ENCODE measurements at places on chromosomes 3 and 15.
A peak's percentile ranks its signal among the peaks of the same experiment; 100 is the strongest.

DNA sequence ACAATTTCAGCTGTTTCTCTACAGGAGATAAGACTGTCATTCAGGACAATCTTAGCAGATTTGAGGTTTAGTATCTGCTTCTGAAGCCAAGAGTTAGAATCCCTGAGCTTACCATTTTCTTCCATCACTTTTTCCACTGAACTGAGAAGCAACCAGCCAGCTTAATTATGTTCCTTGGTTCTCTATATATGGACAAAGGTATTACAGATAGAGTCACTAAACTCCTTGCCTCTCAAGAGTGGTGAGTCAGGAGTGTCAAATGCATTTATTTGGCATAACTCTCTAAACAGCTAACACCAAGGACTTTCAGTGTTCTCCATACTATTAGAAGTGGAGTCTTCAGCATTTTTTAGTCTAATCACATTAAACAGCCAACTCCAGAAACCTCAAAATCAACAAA is 239.3 kb downstream of the ALCAM start:
- DNase-seq, result peak; percentile 55

DNA sequence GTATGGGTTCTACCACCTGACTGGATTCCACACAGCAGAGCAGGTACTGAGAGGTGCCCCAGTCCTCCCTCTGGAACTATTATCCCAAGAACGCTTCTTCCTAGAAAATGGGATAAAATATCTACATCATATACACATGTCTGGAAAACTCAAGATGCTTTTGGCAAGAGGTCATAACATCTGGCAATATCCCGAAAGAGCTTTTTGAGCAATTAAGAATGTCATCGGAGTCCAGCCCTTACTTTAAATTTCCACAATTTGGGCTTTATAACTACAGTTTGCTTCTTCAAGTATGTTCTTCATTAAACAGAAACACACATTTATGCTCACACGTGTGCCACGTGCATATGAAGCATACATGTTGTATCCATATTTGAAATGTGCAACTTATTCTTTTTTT is 365.9 kb upstream of the THBS1 start:
- no peak for DNase-seq

GRCh38 chr3:141875893-141876380 is 506 bp upstream of the ATP1B3 start:
- peak; percentile 52 for DNase-seq

DNA sequence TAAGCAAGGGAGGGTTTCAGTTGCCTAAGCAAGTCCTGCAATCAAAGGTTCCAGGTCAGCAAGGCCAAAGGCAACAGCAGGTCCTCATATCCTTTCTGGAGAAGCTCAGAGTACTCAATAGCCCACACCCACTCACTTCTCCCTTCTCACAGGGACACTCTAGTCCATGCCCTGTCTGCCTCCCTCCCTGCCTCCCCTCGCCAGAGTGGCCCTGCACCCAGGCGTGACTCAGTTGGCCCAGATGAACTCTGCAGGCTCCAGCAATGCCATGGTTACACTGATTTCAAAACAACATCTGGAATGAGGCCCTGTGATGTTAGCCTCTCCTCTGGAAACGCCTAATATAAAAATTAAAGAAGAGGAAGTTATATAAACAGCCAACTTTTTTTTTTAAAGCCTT is 32.9 kb downstream of the IL16 start:
- no peak for DNase-seq

DNA sequence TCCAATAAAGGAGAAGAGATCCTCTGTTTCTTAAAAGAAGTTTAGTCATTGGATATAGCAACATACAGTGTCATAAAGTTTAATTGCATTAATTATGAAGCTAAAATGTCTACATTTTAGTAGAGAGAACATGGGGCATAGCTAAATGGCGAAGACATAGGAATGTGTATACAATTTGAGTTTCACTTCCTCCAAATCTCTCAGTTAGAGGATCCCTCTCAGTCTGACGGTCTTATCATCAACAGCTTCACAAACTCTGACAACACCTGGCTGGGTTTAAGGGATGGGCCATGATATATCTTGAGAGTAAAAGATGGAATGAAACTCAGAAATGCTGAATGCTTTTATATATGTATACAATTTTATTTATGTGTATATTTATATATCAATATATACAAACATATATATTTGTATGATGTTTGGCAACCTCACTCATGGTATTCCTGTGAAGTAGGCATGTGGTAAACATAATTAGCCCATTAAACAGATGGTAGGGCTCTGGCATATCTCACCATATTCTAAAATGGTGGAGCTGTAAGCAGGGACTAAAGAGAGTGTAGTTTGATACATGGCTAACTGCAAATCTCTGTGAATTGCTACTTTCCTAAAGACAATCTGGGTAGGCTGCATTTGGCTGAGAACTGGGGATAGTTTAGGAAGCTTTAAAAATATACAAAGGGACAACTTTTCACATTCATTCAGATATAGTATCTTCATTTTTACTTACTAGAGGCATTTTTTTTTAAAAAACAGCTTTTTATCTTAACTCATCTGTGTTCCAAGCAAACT is 111.6 kb downstream of the TIGIT start:
- no peak for DNase-seq

DNA sequence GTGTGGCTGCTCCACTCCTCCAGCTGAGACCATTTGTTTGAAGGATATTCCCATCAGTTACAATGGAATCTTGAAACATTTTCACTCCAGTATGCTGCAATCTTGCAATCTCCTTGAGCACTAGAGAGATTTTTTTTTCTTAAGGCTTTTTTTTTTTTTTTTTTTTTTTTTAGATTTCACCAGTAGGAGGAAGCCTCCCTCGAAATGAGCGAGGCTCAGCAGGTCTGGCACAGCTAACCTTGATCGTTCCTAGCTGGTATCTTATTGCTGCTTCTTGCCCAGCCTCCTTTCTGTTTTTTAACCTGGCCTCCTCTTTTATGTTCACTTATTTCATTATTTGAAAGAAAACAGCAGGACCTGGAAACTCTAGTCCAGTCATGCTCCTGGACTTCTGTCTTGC is 48.1 kb downstream of the RAP2B start:
- DNase-seq, result peak; percentile 62

DNA sequence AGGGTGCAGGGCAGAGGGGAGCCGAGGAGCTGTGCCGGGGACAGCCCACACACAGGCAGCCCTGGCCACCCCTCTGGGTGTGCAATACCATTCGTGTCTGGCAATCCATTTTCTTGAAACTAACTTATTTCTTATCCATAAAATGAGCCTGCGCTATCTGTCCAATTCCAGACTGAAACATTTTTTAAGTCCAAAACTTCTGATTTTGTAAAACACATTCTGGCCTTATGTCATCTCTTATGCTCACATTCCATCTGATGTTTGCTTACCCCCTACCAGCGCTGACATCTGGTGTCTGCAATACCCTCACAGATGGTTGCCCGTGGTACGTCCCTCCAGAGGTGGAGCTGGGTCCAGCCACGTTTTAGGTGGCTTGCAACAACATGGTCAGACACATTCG is 31.8 kb downstream of the PCSK6 start:
- no peak for DNase-seq

GRCh38 chr15:61318301-61318700 is 89.2 kb upstream of the RORA start:
- DNase-seq, result no peak

DNA sequence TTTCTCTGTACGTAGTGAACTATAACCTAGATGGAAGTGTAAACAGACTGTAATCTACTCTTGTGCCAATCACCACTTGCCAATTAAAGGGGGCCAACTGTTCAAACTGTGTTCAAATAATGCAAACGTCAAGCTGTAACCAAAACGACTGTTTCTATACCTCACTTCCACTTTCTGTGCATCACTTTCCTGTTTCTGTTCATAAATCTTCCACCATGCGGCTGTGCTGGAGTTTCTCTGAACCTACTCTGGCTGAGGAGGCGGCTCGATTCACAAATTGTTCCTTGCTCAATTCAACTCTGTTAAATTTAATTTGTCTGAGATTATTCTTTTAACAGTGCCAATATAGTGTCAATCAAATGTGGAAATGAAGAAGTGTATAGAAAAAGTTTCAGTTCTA is 206.7 kb upstream of the TBC1D5 start:
- no peak for DNase-seq

GRCh38 chr3:40623567-40623966 is 98.8 kb downstream of the ZNF621 start:
- peak; percentile 7 for DNase-seq

GRCh38 chr3:179181993-179182551 is 33.9 kb downstream of the PIK3CA start:
- peak; percentile 36 for DNase-seq

GRCh38 chr15:65476903-65477302 is 40.6 kb downstream of the DPP8 start:
- peak; percentile 86 for DNase-seq

DNA sequence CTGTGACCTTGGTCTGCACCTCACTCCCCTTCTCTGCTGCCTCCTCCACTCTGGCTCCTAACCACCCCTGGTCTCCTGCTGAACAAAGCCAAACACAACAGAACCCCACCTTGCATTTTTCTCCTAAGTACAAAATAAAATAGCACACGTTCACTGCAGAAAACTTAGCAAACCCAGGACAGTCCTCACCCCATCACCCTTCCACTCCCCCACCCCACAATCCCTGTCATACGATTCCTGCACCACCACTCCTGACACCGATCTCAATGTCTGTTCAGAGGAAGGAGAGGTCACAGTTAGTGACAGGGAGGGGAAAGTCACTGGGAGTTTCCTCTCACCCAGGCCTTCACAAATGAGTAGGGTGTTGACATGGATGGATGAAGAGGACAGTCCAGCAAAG is 4.2 kb downstream of the VPS33B start:
- no peak for DNase-seq

- DNase-seq, result no peak
Measured at GRCh38 chr3:178129109-178129508, 407.1 kb upstream of the KCNMB2 start.

GRCh38 chr15:27797765-27798164 is 301.4 kb downstream of the OCA2 start:
- DNase-seq, result no peak

- DNase-seq, result no peak
Measured at GRCh38 chr3:187125319-187126031, 13.8 kb downstream of the RPL39L start.

- DNase-seq, result no peak
Measured at GRCh38 chr15:67077641-67078215, 12.3 kb downstream of the SMAD3 start.

- DNase-seq, result no peak
Measured at GRCh38 chr15:77964193-77964592, 113.3 kb downstream of the TBC1D2B start.

DNA sequence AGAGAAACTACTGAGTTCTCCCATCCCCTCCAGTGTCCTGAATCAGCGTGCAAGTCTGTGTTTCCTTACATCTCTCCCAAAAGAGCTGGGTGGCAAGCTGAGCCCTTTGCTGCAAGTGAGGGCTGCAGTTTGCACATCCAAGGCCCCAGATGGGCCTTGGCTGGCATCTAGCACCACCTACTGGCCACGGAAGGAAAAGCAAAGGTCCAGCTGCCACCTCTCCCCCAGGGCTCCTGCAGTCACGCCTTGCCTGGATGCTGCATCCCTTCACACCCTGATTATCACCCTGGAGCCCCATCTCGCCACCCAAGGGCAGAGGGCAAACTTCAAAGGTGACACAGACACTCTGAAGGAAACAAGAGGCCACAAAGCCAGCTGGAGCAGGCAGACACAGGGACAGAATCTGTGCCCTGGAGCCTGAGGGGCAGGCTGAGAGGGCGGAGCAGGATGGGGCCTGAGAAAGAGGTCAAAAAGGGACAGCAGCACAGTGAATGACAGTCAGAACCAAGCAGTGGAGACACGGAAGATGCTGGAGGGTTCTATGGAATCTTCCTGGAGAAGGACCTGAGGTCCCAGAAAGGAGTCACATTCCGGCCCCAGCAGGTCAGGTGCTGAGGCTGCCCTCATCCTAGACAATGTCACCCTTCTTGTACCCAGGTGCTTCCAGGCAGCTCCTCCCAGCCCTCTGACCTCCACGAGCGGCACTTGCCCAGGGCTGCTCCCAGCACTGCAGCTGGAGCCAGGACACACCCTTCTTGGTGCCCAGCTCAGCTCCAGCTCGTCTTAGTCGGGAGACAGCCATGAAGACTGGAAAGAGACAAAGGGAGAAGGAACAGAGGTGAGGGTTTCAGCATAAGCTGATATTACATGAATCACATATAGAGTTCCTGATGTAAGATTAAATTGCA is 18.3 kb upstream of the NTRK3 start:
- DNase-seq, result peak; percentile 72
